ENCODE measurements at places on chromosomes 7 and 10. TPM values are rescaled to one million over a fixed set of nuclear protein-coding genes. Genes with fewer than 3 reads are reported as not detected.

DNA sequence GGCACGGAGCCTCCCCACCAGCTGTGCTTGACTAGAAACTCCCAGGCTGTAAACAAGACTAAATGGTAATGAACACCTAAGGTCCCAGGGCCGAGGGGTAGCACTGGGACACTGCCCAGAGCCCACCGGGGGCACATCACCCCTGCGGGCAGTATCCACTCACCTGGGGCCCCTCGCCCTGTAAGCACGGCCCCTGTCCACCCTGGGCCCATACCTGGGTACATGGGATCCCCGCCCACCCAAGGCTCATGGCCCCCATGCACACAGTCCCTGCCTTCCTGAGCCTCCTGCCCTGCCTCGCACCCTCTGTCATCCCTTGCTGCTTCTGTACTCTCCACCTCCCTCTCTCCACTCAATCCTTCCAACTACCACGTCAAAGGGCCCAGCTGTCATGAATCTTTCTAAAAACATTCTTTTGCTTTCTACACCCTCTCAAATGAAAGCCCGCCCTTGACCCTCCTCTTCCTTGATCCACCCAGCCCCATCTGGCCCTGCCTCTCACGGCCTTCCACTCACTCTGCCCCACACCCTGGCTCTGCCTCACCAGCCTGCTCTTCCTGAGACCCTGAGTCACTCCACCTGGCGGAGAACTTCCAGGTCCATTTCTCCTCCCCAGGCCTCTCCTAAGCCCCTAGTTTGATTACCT lies 173.1 kb downstream of the PARD3 start:
- DNase-seq, result no peak

The CCDC3 gene
- not detected for total RNA-seq

- DNase-seq, result no peak
Observed at GRCh38 chr10:68188835-68189234, 43.1 kb downstream of the ATOH7 start.

The DHTKD1 gene
- 26.0 TPM for total RNA-seq

DNA sequence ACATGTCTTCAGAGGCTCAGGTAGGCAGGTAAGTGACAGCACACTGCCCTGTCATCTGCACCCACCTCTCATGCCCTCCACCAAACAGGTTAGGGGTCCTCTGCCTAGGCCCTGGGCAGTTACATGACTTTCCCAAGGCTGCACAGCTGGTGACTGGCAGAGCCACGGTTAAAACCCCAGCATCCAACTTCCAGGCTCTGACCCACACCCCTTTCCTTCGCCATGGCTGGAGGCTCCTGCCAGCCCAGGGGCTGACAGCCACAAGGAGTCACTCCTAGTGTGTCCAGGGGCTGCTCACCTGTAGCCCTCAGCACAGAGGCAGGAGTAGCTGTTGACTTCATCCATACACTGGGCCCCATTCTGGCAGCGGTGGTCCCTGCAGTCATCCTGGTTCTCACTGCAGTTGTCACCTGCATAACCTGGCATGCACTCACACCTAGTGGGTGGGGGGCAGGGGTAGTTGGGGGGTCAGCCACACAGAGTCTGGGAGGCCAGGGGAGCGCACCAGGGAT lies 175.0 kb downstream of the SLIT1 start:
- no peak for DNase-seq

GRCh38 chr10:21083861-21084260 lies 186.8 kb upstream of the NEBL start:
- DNase-seq, result peak; percentile 89

The NUTM2E gene
- total RNA-seq, result not detected

The PDE1C gene
- total RNA-seq, result 10.2 TPM

DNA sequence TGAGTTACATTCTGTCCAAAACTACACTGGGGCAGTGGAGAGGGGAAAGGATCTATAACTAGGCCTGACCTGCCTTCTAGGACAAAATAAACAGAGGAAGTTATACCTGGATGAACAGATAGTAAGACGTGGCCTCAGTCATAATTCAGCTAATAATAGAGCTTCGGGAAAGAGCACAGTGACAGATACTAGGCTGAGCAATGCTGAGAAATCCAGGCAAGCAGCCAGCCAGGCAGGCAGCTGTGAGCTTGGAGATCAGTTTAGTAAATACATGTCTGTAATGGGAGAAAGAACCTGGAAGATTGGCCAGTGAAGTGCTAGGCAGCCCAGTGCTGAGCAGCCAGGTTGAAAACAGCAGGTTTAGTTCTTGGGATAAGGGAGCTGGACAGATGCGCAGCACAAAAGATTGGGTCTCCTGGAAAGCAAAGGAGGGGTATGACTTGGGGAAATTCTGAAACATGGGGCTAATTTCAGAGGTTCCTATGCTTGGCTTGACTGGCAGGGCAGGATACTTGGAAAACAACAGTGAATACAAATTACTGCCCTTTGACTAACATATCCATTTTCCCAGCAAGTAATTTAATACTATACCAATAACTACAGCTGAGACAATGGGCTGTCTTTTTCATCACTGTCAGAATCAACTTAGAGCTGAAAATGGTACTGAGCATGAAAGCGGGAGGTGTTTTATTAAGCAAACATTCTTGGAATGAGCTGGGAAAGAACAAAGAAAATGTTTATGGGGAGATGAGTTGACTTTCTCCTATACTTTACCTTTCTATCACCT lies 140.8 kb downstream of the DGKB start:
- no peak for DNase-seq

The CYP26C1 gene
- not detected for total RNA-seq

GRCh38 chr7:94813917-94814316 lies 93.5 kb upstream of the PPP1R9A start:
- no peak for DNase-seq

- no peak for DNase-seq
Observed at GRCh38 chr10:101858723-101859500, 15.3 kb upstream of the KCNIP2 start.

GRCh38 chr7:38518541-38518940 lies 112.6 kb downstream of the AMPH start:
- DNase-seq, result no peak

The TMEM176A gene
- total RNA-seq, result not detected

DNA sequence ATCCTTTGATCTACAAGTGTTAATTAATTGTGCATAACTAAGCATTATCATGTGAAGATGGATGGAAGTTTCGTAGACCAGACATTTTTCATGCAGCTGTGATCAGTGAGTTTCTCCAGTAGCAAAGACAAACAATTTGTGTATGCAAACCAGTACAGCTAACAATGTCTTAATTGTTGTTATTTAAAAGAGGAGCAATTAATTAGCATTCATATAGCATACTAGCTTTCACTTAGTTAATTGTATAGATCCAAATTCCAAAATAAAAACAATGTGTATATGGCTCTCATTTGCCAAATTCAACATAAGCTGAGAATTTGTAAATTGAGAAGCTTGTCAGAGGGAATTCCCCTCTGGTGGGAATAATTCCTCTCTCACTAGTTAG lies 22.6 kb upstream of the PRKCQ start:
- no peak for DNase-seq

GRCh38 chr10:122756656-122757055 lies 57.0 kb upstream of the C10orf120 start:
- DNase-seq, result no peak

- DNase-seq, result no peak
Observed at GRCh38 chr10:123562387-123562786, 103.8 kb upstream of the GPR26 start.

DNA sequence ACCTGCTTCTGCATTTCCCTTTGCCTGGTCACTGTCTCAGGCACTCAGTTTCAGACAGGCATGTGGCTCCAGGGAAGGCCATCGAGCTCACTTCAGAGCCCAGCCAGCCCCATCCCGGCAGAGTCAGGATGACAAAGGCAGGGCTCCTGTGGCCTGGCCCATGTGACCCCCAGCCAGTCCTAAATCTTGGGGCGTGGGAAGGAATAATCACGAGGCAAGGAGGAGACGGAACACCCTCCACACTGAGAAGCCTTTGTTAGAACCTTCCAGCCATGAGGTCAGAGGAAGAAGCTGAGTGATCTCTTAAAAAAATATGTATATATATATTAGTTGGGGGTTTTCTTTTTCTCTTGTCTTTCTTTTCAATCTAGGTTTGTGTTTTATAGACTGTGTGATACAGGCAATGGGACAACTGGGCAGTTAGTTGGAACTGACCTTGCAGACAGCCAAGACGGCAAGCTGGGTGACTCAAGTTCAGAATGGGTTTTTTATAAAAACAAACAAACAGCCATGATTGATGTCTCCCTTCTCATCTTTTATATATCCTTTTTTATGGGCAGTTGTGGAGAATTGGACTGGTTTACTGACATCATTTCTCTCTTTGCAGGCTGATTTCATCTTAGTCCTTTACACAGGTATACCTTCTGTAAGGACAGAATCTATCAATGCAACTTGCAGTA lies 60.8 kb downstream of the CHN2 start:
- peak; percentile 22 for DNase-seq

GRCh38 chr7:37924491-37925041 lies 4.1 kb downstream of the EPDR1 start:
- DNase-seq, result no peak

DNA sequence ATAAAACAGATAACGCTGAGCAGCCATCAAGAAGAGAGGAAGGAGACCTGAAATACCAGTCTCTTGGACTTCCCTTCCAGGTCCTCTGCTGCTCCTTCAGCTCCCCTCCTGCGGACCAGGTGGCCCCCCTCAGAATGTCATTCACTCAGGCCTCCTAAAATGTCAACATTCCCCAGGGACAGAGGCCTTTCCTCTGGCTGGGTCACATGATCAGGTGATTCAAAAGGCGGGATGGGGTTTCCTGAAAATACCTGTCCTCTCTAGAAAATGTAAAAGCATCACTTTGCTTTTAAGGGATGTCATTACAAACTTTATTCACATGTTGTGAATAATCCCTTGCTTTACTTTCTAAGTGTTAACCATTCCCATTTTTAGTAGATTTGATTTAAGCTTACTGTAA lies 311.1 kb downstream of the INHBA start:
- no peak for DNase-seq

GRCh38 chr10:111142092-111142768 lies 65.4 kb downstream of the ADRA2A start:
- DNase-seq, result no peak

DNA sequence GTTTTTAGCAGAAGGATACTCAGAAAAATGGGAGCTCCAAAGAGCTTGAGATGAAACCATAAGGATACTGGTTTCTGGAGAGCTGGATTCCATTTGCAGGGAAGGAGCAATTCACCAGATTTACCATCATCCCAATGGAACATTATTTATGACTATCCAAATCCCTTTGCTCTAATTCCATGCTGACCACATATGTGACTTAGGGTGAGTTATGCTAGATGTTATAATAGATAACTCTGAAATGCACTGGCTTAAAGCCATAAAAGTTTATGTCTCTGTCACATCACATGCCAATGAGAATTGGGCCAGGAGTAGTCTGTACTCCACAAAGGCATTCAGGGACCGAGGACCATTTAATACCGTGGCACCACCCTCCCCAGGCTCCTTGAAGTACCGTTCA lies 185.2 kb downstream of the SKIDA1 start:
- DNase-seq, result peak; percentile 58

The CNNM2 gene
- total RNA-seq, result 4.0 TPM

DNA sequence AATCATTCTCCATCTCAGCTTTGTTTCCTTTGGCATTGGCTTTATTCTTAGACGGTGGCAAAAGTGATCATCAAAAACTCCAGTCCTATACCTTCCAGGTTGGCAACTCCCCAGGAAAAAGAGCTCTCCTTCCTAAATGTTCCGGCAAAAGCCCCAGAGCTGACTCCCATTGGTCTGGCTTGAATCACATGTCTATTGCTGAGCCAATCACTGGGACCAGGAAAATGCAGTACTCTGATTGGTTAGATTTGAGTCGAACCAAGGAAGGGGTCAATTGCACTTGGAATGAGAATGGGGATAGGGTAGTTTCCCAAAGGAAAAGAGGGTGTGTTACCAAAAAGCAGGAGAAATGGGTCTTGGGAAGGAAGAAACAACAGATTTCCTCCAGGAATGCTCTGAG lies 22.3 kb downstream of the LEP start:
- no peak for DNase-seq

- DNase-seq, result no peak
Observed at GRCh38 chr7:26657686-26658388, 206.6 kb downstream of the SKAP2 start.

The CREB3L2 gene
- total RNA-seq, result 3.5 TPM

DNA sequence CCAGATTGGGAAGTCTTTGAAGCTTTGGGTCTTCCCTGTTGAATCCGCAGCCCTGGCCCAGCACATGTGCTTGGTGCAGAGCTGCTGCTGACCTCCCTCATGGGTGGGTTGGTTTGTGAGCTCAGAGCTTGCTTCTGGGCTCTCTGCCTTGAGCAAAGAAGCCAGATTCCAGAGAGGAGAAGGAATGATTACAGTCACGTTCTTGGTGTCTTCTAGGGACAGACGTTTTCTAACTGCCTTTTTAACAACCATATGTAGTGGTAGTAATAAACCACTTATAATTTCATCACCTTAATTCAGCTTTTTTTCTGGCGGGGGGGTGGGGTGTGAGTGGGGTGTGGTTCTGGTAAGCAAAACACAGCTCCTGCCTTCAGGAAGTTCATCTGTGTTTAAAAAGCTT lies 39.5 kb downstream of the LRMDA start:
- DNase-seq, result no peak

GRCh38 chr10:92024700-92025099 lies 101.1 kb downstream of the BTAF1 start:
- no peak for DNase-seq

- DNase-seq, result no peak
Observed at GRCh38 chr7:142468871-142469665, 211.2 kb upstream of the PRSS58 start.

- DNase-seq, result no peak
Observed at GRCh38 chr7:7529328-7529727, 6.3 kb downstream of the COL28A1 start.

DNA sequence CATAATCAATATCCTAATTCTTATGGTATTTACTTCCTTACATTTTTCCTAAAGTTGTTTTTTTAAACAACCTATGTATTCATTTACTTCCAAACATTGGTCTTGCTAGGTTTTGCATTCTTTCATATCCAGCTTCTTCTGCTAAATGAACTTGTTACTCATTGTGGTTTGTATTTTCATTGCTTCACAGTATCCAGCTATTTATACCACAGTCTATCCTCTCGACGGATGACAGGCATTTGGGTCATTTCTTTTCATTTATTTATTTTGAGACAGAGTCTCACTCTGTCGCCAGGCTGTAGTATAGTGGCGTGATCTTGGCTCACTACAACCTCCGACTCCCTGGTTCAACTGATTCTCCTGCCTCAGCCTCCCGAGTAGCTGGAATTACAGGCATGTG lies 66.8 kb downstream of the CCDC6 start:
- no peak for DNase-seq

- no peak for DNase-seq
Observed at GRCh38 chr7:98641646-98642500, 24.8 kb downstream of the NPTX2 start.

DNA sequence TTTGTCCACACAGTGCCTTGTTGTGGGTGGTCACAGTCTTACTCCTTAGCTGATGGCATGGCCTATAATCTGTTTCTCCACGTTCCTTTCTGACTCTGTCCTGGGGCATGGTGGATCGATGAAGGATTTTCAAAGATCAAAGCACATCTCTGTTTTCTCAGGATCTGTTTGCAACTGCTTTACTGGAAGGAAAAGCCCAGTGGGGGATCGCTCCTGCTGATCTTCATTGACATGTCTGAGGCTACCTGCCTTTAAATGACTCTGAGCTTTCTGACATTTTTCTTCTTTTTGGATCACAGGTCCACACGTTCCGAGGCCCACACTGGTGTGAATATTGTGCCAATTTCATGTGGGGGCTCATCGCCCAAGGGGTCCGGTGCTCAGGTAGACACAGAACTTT lies 68.0 kb upstream of the PRR15 start:
- no peak for DNase-seq

GRCh38 chr10:103706047-103706446 lies 149.3 kb downstream of the SH3PXD2A start:
- DNase-seq, result no peak

- DNase-seq, result no peak
Observed at GRCh38 chr10:61970182-61971002, 68.9 kb downstream of the ARID5B start.
